IPS DF 19.7 (cell line): ENCODE measurements at places on chromosomes 7 and 10.

DNA sequence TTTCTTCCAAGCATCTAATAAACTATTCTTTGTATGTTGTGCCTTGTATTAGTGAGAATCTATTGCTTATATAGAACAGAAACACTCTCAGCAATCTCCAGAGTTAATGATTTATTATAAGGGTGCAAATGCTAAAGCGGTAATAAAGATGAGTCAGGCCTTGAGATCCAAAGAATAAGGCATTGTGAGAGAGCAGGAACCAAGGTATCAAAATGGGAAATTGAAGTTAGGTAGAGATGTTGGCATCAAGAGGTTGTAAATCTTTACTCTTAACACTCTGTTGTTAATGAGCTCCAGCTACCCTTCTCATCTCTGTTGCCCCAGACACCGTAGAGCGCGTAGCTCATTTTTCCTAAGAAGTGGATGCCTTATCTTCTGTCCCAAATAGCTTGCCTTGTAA lies 375.2 kb downstream of the ARL4A start:
- DNase-seq: no peak

GRCh38 chr7:92824450-92824849 lies 11.9 kb downstream of the CDK6 start:
- no peak for DNase-seq

DNA sequence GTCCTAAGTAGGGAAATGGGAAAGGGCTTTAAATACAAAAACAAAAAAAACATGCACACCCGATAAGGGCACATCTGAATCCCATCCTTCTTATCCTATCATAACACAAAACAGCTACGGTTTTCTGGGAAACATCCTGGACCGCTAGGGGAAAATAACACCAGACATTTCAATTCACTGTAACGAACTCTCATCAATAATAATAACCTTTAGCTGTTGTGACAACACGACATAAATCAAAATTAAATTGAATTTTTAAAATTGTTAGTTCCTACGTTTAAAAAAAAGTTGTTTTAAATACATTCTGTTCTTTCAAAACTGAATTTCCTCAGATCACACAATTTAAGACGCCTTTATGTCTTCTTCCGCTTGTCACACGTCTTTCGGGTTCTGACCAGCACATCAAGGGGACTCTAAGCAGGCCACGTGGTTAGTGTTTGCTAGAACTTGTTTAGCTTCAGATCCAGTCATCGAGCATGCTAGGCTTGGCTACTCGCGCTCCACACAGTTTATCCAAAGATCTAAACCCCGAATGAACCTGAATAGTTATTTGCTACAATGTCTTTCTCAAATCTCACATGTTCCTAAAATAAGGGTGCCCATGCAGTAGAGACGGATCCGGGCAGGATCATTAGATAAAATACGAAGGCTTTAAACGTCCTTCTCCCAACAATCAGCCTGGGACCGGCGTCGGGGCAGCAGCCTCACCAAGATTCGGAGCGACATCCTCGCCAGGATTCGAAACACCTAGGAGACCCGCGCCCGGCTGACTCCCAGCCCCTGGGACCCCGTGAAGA lies 839 bp downstream of the IKZF5 start:
- no peak for DNase-seq

GRCh38 chr7:121279822-121280221 lies 49.0 kb upstream of the WNT16 start:
- no peak for DNase-seq

DNA sequence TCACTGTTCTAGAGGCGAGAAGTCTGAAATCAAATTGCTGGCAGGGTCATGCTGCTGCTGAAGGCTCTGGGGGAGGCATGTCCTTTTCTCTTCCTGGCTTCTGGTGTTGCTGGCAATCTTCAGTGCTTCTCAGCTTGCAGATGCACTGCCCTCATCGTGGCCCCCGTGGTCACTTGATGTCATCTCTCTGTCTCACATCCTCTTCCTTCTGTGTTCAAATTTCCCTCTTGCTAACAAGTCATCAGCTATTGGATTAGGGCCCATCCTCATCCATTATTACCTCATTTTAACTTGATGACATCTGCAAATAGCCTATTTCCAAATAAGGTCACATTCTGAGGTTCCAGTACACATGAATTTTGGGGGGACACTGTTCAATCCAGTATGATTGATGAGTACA lies 36.6 kb upstream of the SRGN start:
- DNase-seq: no peak

- DNase-seq: no peak
Observed at GRCh38 chr7:81140252-81140651, 221.4 kb upstream of the SEMA3C start.

GRCh38 chr7:130444751-130445407 lies 4.1 kb upstream of the CEP41 start:
- DNase-seq: no peak

GRCh38 chr10:109454691-109455090 lies 468.6 kb downstream of the XPNPEP1 start:
- DNase-seq: no peak

DNA sequence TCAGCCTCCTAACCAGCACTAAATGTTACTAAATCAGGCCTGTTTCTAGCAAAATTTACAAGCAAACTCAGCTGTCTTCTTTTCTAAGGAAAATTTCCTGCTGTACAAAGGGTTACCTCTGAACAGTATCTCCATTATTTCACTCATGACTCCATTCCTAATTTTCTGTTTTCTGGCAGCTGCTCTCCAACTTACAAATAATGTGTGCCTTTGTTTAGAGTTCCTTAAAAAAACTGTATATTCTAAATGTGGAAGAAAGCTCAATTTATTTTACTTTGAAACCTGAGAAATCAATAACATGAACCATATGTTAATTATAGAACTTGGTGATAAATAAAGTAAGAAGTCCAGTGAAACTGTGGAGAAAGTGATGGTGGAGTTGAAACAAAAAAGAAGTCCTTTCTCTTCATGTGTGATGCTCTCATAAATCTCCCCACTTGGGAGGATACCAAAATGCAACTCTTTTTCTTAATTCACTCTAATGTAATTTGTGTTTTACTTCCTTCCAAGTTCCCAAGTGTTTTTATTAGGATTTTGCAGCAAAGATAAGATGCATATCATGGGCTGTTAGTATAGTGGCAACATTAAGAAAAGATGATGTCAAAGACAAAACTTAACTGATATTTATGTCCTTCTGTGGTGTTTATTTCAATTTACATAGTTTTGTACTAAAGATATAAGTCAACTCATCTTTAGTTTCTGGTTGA lies 74.8 kb downstream of the CDK6 start:
- no peak for DNase-seq

- no peak for DNase-seq
Observed at GRCh38 chr7:21675255-21675654, 132.4 kb downstream of the DNAH11 start.

DNA sequence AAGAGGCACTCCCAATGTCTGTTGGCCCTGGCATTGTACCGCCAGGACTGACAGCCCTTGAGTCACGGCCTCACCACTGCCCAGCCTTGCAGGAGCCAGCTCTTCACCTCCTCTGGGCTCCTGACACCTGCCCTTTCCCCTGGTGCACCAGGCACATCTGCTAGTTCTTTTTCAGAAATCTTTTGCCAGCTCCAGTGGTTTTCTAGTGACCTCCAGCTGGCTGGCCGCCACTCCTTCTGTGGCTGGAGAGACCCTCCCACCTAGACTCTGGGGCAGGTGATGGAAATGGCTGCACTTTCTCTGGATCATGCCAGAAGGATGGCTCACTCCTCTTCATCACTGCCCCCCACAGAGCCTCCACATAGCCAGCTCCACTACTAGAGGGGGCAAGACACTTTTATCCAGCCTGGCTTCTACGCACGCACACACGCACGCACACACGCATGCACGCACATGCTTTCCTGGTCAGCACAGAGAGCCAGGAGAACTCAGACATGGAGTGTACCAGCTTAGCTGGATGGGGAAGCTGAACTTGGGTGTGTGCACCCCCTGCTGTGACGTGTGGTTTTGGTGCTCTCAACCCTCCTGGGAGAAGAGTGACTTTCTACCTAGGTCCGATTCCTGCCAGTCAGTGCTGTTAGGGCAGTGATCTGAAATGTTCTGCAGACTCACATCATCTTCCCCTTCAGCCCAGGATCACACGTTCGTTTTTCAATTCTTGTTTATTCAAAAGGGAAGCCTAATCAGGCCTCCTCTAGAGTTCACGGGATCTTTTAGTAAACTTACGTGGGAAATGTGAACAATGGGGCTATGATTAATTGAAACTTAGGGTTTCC lies 222.0 kb downstream of the PRPF18 start:
- DNase-seq: no peak

DNA sequence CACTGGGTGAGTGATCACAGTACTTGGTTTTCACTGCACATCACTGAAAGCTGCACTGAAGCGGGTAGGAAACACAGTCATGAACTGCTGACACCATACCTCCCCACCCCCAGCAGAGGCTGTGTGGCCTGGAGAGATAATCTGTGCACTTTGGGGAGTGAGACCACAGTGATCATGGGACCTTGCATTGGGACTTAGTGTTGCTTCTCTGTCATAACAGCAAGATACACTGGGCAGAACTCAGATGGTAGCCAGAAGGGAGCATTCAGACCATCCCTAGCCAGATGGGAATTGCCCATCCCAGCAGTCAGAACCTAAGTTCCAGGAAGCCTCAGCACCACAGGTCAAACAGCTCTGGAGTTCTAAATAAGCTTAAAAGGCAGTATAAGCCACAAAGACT lies 346.4 kb upstream of the TMEM229A start:
- DNase-seq: no peak

DNA sequence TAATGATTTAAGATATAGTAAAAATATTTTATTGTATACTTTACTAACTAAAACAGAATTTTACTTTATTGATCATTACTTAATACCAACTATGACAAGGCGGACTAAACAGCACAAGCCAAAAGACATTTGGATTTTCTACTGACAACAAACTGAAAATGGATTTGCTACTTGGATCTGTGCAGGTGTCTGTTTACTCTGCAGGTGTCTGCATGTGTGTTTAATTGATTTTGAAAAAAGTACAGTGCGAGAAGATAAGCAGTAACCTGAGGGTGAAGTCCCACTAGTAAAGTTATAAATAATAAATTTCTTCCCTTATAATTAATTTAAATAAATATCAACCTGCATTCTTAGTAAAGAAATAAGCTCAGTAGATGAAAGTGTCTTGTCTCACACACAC lies 696.8 kb upstream of the MBL2 start:
- DNase-seq: no peak

DNA sequence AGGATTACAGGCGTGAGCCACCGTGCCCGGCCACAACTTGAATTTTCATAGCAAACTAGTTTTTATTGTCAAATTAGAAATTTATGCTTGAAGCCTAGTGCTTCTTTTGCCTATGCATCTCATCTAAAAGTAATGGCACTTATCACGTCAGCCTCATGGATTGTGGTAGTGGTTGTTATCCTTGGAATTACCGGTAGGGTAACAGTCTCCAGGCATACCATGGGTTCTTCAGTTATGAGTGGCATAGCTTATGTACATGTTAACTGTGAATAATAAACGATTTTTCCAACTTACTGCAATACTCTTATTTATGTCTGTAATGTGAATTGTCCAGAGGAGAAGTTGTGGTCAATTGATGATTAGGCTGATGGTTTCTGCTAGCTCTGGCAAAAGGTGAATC lies 63.1 kb downstream of the BMPR1A start:
- DNase-seq: no peak

GRCh38 chr10:46220187-46220586 lies 66.6 kb upstream of the ANTXRL start:
- DNase-seq: no peak

- no peak for DNase-seq
Observed at GRCh38 chr10:132638130-132638515, 100.5 kb downstream of the INPP5A start.

DNA sequence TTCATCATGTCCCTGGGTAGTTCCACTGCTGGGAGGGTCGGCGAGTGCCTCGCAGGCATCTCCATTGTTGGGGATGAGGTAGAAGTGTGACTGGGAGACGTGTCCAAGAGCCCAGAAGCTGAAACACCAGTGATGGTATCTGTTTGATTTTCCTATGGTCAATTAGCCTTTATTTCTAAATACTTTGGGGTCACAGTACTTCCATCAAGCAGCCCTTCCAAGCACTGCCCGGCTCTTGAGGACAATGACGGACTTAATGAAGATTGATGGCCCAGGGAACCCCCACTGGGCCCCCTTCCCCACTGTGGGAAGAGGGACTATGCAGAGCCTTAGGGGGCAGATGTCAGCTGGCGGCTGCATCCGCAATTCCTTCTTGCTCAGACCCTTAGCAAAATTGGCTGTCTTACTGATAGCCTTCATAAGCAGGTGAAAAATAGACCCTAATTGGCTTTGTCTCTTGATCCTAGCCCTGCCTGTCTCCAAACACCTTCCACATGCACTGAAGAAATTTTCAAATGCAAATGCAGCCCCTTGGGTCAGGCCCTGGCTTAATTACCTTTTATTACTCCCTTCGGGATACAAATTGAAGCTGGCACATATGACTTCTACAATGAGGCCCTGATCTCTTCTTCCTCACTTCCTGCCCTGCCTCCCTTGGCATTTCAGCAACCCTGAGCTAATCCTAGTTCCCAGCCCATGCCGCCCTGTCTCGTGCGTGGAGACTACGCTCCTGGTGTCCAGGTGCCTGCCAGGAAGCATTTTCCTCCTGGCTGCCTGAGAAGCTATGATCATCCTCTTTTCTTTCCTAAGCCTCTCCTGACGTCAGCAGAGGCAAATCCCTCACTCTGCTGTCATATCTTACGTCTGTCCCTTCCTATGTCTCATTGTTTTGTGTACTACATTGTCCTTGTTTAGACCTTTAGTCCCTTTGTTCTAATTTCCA lies 124.5 kb upstream of the GDF10 start:
- DNase-seq: no peak

GRCh38 chr7:23247046-23247602 lies 549 bp downstream of the GPNMB start:
- DNase-seq: no peak
